Kasumi-1 (cell line): ENCODE measurements at places on chromosomes 6 and 20.

- no peak for DNase-seq
Measured at GRCh38 chr6:98644063-98644462, 190.3 kb upstream of the POU3F2 start.

DNA sequence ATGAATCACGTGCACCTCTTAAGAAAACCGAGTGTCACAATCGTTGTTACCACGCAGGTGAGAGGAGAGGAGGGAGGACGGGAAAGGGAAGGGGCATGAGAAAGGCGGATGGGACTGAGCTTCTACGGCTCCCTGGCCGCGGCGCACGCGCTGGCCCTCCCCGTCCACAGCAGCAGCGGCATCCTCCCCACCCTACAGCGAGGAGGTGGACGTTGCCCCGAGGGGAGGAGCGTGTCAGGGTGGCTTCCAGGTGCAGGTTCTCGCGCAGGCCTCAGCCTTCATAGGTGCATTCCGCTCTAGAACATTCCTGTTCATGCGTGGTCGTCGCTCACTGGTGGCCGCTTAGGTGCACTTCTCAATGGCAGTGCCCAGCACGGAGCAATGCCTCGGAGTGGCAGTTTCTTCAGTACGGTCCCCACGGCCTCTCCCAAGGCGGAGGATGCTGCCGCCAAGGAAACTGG, 29.7 kb upstream of the AFDN start:
- DNase-seq, result no peak

- DNase-seq, result no peak
Measured at GRCh38 chr20:37903317-37904007, 535 bp downstream of the VSTM2L start.

GRCh38 chr20:48156951-48157700, 371.8 kb upstream of the SULF2 start:
- DNase-seq, result no peak

DNA sequence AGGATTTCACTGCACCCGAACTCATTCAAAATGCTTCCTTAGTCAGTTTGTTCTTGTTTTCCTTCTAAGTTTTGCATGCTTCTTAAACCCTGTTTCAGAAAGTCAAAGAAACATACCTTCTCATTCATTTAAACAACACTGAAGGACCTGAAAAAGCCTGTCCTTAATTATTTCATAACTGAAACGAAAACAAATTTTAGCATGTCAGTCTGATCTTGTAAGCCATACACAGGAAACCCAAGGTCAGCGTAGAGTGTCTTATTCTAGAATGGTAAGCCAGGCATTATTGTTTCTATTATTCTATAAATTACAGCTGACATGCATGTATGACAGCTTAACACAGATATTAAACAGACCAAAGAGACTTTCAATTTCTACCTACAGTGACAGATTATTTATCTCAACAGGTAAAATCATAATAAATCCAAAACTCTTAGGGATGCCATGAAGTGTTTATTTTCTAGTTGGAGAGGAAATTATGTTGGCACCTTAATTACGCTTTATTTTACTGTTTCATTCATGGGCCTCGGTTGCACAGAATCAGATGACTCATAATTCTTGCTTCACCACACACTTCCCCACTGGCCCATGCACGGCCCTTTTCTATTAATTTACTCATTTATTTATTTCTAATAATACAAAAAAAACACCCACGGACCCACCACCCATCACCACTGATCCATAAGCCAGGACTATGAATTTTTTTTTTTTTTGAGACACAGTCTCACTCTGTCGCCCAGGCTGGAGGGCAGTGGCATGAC, 39.3 kb upstream of the DUSP22 start:
- DNase-seq, result no peak

DNA sequence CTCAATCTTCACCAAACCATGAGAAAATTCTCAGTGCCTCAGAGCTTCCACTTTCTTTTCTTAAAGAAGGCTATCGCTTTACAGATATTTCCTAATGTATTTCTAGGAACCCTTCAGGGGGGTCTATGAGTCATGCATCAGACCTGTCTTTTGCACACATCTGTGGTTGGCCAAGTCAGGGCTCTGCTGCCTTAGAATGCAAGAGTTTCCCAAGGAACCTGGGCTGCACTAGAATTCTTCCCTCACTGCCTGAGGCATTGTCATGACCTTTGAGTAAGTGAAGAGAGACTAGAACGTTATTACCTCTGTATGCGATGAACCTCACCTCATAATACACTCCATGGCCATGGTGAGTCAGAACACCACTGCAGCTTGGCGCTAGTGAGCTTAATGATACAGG, 365.0 kb upstream of the ID4 start:
- no peak for DNase-seq

DNA sequence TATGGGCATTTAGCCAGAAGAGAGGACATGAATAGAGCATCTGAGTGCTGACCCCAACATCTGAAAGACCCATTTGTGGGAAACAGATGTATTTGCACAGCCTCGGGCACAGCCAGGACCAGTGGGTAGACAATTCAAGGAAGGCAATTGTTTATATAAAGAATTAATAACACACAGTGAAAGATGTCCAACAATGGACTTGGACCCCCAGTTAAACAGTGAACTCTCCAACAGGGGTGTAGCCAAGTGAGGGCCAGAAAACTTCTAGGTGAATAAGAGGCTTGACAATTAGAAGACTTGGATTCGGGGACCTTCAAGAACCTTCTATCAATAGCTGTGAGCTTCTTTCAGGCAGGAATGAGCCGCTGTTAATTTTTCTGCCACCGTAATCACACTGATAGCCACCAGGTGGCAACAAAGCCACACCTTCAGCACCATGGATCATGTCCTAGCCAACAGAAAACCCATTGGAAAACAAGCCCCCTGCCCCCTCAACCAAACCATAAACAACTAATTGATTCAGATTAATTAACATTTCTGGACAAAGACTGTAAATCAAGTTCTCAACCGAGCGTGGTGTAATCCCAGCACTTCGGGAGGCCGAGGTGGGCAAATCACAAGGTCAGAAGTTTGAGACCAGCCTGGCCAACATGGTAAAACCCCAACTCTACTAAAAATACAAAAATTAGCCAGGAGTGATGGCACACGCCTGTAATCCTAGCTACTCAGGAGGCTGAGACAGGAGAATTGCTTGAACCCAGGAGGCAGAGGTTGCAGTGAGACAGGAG, 8.8 kb upstream of the SRSF6 start:
- DNase-seq, result peak; percentile 64

GRCh38 chr6:5871296-5871695, 135.4 kb downstream of the NRN1 start:
- no peak for DNase-seq

GRCh38 chr6:1810880-1811279, 201.2 kb downstream of the FOXC1 start:
- DNase-seq, result no peak

DNA sequence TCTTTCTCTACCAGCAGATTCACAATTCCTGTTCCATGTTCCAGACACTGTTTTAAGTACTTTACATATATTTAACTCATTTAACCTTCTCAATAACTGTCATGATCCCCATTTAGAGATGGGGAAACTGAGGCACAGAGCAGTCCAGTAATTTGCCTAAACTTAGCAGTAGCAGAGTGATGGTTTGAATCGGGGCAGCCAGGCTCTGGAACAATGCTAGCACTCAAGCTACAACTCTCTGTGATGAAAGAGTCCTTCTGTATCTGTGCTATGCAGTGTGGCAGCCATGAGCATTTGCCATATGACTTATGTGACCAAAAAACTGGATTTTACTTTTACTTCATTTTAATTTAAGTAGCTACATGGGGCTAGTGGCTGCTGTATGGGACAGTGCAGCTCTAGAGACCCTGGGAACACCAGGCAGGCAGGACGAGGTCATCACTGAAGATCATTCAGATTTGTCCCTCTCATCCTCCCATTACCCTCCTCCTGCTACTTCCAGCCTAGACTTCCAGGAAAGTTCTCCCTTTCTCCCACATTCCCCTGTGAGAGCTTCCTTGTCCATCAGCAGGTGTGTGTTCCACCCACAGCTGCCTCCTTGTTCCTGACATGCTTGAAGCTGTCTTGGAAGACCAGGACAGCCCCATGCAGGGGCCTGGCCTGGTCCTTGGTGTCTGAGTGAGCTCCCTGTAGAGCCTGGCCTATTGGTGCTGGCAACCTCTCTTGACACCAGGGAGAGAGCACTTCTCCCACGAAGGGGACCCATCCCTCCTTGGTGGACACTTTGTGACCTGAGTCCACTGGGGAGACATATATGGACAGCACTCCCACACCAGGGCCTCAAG, 157.0 kb downstream of the MRPL14 start:
- DNase-seq, result no peak

GRCh38 chr6:11791354-11792107, 12.9 kb upstream of the ADTRP start:
- DNase-seq, result no peak

DNA sequence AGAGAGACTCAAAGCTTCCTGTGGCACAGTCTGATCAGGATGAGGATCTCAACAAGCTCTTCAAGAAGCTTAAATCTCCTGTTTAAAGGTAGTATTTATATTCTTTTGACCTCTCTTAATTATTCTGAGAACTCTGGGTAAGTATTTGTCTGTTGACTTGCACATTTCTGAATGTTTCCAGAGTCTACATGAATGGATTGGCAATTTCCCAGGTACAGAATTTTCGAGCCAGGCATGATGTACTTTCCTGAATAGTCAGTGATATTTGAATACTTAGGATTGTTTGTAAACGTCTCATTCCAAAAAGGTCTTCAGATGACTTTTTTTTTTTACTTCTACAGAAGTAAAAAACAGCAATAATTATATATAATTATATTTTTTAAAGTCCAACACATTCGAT, 293.4 kb downstream of the TBC1D32 start:
- no peak for DNase-seq

GRCh38 chr6:146359131-146359530, 184.5 kb upstream of the RAB32 start:
- DNase-seq, result no peak

DNA sequence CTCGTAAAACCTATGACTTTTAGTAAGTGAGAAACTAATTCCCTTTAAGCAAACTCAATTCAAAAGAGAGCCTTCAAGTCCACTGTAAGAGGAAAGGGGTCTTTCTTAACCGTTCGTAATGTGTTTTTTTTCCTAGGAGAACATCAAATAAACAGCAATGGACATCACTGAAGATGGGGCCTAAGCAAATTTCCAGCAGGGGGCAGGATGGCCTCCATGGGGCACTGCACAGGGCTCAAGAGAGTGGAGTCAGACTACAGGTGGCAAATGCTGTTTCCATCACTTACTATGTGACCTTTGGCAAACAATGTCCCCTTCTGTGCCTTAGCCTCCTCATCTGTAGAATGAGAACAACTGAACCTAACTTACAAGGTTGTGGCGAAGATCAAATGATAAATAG, 88.7 kb downstream of the ARHGAP18 start:
- DNase-seq, result no peak

- DNase-seq, result no peak
Measured at GRCh38 chr6:93238632-93239031, 180.7 kb downstream of the EPHA7 start.
